ENCODE measurements at places on chromosomes 2 and 18.

DNA sequence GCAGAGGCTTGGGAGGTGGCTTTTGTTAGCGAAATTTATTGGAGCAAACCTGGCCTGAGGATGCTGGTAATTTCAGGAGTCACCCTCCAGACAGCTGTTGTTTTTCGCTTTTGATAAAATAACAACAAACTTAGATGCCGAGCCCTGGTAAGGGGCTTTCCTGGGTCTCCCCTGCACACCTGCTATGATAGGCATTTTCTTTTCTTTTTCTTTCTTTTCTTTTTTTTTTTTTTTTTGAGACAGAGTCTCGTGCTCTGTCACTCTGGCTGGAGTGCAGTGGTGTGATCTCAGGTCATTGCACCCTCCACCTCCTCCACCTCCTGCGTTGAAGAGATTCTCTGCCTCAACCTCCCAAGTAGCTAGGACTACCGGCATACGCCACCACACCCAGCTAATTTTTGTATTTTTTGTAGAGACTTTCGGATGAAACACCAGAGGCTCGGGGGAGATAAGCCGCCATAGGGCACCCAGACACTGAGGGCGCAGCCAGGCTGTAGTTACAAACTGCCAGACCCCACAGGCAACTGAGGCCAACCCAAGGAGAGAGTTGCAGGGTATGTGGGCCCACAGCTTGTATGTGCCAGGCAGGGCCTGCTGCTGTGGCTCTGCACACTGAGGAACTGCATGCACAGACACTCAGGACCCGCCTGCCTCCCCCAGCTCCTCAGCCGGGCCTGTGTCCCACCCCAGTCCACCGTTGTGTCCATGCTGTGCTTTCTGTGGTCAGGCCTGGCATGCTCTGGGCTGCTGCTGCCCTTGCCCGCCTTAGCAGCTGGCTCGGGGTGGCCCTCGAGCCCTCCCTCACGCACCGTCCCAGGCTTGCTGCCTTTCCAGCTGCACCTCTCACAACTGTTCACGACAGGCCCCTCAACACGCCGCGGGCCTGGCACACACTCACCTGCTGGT is 3.9 kb downstream of the GYPC start:
- no peak for DNase-seq

DNA sequence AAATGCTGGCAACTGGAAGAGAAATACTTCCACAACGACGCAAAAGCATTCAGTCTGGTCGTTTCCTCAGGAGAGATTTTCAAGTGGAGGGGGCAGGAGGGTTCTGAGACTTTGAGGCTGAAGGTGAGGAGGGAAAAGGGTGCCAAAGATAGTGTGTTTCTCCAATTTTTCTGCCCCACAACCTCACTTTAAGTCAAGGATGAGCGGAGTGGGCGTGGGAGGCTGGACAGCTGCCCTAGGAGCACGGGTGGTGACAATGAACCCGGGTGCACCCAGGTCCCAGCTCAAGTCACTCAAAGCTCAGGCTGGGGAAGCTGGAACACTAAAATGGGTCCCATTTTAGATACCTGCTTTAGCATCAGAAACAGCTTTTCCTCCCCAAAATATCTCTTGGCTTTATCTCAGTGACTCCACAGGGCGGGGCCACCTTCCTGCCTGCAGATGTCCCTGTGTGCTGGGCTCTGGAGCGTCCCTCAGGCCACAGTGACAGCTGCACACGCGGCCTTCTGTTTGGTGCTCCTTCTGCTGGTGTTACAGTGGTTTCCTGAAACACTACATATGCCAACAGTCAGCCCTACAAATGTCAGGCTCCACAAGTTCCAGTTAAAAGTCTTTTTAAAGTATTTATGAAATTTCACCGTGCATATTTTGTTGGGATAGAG is 1.4 kb upstream of the MBP start:
- DNase-seq, result no peak

GRCh38 chr2:240894836-240895558 is 959 bp downstream of the MAB21L4 start:
- no peak for DNase-seq

GRCh38 chr2:58235170-58235569 is 6.0 kb downstream of the FANCL start:
- DNase-seq, result no peak

DNA sequence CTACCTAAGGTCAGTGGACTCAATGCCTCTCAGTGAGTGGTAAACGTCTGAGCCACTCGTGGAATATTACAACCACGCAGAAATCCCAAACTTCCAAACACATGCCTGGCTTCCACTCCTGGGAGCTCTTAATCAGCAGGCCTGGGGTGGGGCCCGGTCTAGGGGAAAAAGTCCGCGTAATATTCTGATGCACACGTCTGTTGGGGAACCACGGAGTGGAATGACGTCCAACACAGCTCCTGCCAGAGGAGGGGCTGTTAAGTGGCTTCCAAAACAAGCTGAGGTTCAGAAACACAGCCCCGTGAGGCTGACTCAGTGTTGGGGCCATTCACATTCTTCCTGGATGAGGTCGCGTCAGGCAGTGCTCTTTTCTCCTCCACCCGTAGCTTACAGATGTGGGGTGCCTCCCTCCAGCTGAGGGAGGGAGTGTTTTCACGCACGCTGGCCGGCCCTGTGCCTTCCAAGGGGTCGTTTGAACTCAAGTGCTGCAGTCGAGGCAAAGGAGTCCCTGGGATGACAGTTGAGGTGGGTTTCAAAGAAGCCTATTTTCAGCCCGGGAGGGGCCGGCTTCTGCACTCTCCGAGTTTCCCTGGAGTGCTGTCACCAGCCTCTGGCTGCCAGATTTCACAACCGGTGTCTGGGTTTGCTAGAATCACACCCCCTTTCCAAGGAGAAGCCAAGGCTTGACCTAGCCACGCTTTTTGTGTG is 73.1 kb downstream of the ACKR3 start:
- no peak for DNase-seq

DNA sequence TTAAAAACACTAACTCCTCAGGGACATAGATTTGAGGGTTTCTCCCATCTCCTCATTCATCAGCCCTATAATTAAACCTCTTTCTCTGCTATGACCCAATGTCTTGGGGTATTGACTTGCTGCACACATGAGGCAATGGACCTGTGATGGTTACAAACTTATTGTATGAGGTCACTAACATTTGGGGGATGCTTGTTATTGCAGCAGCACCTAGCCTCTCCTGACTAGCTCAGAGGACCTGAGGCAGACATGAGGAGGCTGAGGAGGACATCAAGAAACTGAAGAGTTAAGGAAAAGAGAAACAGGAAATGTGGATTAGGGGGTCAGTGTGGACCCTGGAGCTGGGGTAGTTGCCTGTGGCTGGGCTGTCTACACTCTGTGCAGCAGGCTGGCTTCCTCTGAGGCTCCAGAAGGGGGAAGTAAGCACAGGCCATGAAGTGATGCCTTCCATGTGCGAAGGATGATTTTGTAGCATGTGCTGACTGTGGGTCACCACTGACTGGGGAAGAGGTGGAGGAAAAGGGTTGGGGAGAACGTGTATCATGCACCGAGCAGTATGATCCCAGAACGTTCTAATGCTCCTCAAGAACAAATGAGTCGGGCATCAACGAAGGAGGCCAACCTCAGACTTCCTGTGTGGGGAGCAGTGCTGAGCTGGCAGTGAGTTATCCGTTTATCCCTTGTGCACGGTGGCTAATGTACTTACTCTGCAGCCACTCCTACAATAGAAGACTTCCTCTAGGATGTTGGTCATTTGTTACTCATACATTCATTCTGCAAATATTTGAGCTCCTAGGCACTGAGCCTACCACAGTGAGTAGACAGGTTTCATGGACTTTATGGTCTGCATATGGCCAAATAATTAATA is 42.1 kb upstream of the RFX8 start:
- no peak for DNase-seq

DNA sequence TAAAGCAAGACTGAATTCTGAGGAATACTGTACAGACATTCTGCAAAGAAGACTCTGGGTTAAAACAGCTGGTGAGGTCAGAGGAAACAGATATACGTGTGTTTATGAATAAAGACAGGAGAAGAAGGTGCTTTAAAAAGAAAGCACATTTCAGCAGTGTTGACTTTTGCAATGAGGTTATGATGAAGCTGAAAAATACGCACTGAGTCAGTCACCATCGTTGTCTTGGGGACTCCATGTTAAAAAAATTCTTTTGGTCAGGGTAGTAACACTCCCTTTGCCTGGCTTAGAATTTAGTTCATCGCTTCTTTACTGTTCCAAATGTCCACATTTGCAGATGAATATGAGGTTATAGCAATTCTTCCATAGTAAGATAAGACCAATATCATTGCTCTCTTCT is 1049.0 kb downstream of the TSN start:
- DNase-seq, result no peak

DNA sequence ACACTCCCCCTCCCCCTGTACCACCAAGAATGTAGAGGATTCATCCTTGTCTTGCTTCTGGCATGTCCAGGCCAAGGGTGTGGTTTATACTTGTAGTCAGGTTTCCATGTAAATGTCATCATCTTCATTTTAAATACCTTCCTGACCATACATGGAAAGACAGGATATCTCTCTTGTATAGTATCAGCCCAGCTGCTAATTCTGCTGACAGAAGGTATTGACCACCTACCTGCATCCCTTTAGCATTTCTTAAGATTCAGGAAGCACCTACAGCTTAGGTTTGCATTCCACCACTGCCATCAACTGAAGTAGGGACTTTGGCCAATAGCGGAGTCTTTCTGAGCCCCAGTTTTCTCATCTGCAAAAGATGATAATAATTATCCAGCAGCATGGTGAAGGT is 22.9 kb upstream of the FSHR start:
- DNase-seq, result no peak

- DNase-seq, result no peak
These were observed 468.1 kb upstream of the MYT1L start for GRCh38 chr2:2799151-2799697.

GRCh38 chr2:31270822-31271231 is 36.9 kb downstream of the EHD3 start:
- no peak for DNase-seq

- DNase-seq, result no peak
These were observed 113.3 kb upstream of the ODC1 start for GRCh38 chr2:10561288-10562035.
